Fibroblast of skin of back (primary cell): ENCODE measurements at places on chromosomes 11 and 22.
A peak's percentile ranks its signal among the peaks of the same experiment; 100 is the strongest.

DNA sequence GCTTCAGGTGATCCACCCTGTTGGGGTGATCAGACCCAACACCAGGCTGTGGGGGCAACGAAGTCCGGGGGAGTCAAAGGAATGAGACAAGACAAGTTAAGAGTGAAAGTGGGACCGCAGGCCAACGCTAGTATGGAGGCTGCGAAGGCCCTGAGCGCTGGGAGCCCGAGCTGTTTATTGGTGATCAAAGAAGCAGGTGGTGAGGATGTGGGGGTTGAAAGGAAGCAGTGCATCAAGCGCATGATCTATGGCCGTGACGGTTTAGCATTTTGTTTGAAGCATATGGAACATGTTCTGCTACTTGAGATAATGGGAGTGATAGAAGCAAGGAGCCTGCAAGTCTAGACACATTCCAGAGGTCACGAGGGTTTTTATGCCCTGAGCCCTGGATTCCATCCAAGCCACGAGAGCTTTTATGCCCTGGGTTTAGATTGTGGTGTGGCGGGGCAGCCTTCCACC, 49.5 kb downstream of the MCHR1 start:
- peak; percentile 29 for DNase-seq

GRCh38 chr11:125627236-125627910, 2.4 kb downstream of the CHEK1 start:
- no peak for DNase-seq

- DNase-seq: no peak
These were observed 18.5 kb downstream of the NUMA1 start for GRCh38 chr11:72061739-72062396.

GRCh38 chr22:42189761-42190160, 59.2 kb upstream of the CYP2D6 start:
- DNase-seq: no peak

DNA sequence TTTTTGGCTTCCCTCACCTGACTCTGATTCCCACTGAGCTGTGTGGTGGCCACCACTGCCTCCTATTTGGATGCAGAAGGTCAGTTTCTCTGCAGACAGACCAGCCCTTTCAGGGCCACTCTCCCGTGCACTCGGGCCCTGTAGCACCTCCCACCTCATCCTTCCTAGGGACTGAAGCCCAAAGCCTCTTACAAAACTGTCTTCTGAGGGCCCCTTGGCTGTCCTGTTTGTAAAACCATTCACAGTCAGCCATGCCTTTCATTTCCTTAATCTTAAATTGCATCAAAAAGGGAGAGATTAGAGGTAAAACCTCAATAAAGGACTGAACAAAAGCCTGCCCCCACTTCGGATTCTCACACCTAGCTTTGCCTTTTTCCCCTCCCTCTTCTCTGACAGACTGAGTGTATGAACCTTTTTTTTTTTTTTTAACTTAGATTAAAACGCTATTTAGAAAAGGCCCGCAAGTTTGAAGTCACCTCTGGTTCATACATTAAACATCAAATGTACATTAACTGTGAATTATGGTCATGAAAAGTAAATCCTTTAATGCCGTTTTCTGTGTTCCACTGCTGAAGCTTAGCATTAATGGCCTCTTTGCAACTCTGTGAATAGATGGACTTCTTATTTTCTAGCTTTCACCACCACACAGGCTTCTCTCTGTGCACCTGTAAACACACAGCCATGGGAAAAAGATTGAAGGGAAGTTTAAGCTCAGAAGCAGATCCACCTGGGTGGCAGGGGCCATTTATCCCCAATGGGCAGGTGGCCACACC, 247.2 kb upstream of the CADM1 start:
- DNase-seq: no peak

GRCh38 chr11:73854680-73855079, 22.0 kb downstream of the COA4 start:
- no peak for DNase-seq

DNA sequence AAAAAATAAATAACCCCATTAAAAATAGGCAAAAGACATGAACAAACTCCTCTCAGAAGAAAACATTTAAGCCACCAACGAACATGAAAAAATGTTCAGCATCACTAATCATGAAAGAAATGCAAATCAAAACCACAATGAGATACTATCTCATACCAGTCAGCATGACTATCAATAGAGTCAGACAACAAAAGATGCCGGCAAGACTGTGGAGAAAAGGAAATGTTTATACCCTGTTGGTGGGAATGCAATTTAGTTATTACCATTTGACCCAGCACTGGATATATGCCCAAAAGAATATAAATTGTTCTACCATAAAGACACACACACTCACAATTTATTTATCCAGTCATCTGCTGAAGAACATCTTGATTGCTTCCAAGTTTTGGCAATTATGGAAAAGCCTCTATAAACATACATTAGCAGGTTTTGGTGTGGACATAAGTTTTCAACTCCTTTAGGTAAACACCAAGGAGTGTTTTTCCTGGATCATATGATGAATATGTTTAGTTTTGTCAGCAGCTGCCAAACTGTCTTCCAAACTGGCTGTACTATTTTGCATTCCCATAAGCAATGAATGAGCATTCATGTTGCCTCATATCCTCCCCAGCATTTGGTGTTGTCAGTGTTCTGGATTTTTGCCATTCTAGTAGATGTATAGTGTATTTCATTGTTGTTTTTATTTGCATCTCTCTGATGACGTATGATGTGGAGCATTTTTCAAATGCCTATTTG, 28.0 kb downstream of the OR8D1 start:
- peak; percentile 83 for DNase-seq

DNA sequence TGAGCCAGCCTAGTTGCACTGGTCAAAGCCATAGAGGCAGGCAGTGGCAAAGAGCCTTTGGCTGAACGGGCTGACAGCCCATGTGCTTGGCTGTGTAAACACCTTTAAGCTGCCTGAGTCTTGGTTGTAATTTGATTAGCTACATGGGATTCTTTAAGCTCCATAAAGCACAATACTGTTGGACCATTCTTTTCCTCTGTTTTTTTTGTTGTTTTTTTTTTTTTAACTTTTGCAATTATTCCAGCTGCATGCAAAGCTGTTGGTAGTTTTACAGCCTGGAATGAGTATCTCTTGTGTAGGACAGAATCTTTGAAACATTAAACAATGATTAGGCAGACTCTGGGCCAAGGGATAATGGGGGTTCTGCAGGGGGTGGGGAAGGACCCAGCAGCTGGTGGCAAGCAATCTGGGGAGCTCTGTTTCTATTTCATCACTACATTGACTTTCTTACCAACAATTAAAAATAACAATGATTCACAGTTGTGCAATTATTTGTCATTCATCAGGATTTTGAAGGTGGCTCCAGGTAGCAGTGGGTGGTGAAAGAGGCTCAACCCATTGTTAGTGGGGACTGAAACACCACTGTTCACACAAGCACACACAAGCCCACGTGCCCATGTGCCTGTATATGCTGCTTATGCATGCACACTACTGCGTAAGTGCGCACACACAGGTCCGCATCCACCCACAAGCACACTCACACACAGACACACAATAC, 69.5 kb upstream of the CSNK2A3 start:
- no peak for DNase-seq

DNA sequence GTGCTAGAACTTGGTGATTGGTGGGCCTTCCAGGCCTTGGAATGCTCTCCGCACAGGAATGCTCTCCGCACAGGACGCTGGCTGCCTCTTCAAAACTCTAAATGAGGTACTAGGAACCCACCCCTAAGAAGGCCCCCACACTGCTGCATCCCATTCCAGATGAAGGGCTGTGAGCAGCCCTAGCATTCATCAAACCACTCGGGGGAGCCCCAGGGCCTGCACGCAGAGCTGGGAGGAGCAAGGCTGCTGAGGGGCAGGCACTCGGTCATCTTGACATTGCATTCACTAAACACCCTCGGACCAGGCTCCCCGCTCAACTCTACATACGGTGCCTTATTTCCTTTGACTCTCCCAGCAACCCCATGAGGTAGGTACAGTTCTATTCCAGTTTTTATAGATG, 49.2 kb upstream of the EMID1 start:
- DNase-seq: peak; percentile 15

DNA sequence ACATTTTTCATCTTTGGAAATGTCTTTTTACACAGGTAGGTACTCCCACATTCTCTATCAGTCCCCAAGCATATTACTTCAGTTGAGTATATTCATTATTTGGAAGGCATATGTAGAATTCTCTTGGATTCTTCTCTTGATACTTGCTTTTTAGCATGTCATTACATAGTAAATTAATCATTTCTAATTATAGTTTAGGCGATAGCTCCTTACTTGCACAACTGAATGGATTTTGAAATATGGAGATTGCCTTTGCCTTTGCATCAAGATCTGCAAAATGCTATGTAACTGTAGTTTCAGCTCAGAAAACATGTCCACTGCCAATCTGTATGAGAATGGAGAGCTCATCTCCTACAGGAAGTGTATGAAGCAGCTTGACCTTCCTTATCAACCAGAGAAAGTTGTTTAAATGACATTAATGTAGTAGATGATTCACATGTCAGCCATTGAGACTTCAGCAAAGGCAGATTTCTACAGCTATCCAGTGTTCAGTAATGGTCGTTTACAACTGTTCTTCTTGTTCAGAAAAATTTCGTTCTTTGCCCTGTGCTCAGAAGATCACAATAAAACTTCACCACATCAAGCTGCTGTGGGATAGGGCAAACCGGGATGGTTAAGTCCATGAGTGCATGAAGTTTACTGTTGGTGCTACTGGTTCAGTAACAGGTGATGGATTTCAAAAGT, 61.6 kb downstream of the PPP6R3 start:
- DNase-seq: no peak

- no peak for DNase-seq
These were observed 460.9 kb upstream of the CCDC90B start for GRCh38 chr11:83746921-83747585.

- no peak for DNase-seq
These were observed 8.6 kb upstream of the CRYBB2 start for GRCh38 chr22:25210793-25211192.

DNA sequence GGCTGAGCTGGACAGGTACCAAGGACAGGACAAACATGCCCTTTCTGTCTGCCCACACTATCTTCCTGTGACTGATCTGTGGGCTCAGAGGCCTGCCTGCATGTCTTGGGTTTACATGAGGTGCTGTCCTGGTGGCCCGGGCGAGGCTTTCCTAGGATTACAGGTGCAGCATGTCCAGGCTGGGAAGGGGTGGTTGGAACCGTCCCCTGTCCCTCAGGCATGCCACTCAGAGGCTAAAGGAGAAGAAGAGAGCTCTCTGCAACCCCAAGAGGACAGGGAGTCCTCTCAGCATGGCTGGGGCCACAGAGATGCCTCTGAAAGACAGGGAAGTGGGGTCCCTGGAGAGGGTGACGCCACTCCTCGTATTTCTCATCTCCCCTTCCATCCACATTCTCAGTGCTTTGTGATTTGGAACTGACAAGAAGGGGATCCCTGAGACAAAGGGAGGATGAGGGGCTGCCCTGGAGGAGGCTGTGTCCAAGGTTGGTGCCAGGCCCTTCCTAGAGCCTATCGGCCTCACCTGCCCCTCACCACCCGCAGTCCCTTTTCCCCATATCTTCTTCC, 64.6 kb upstream of the LMO1 start:
- no peak for DNase-seq

GRCh38 chr11:110337570-110338193, 41.3 kb upstream of the RDX start:
- DNase-seq: peak; percentile 45

DNA sequence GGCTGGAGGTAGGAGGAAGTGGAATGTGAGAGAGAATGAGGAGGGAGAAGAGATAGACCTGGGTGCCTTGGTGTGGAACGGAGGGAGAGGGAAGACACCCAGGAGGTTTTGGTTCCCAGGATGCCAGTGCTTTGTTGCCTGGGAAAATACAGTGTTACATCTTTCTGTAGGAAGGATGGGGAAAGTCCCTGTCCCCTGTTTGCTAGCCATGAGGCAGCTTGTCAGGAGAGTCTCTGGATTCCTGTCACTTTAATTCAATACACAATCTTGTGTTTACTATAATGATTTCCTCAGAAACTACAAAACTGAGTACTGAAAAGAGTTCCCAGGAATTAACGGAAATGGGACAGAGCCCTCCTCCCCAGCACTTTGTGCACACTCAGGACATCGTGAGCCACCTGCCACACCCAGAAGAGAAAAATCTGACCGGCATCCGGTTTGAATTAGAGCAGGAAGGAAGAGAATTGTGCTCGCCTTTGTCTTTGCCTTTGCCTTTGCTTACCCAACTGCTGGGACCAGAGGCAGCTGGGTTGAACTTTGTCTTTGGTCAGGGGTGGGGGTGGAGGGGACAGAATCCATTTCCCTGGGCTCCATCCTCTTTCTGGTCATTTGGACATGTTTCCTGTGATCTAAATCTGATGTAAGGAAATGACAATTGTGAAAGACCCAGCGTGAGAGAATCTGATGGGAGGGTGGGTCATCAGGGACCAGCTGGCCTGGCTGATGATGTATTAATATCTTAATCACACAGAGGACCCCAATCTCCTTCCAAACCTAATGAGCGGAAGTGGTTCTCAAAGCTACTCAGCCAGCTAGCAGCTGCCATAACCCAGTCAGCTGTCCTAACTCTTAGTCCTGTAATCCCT, 1.3 kb upstream of the LIMK2 start:
- DNase-seq: peak; percentile 63

DNA sequence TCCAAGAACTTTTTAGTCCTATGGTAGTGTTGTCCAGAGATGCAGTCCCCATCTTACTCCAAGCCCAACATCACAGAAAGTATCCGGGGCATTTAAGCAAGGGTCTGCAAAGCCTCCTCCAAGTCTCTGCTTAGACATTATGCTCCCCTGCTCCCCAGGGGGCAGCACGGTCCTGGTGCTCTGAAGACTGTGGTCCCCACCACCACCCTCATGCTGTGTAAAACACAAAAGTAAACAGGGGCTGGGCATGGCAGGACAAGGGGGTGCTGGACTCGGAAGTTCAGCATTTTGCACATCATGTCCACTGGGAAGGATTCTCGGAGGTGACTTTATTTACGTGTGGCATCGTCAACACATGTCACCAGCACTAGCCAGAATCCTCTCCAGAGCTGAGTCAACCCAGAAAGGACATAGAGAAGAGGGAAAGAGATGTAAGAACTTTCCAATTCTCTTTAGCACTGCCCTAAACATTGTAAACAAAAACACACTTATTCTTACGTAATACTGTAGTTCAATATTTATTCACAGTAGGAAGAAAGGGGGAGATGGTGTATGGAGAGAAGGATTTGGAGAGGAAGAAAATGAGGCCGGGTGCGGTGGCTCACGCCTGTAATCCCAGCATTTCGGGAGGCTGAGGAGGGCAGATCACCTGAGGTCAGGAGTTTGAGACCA, 37.7 kb downstream of the TCIRG1 start:
- no peak for DNase-seq

- no peak for DNase-seq
These were observed 447.4 kb downstream of the BRD1 start for GRCh38 chr22:49380095-49380827.

GRCh38 chr11:47328449-47329390, 23.8 kb downstream of the MYBPC3 start:
- DNase-seq: no peak
